PC-3 (cell line): ENCODE measurements at places on chromosomes 12 and 14. TPM values are rescaled to one million over a fixed set of nuclear protein-coding genes. Genes with fewer than 3 reads are reported as not detected.

GRCh38 chr14:85601246-85601645 lies 71.3 kb downstream of the FLRT2 start:
- no peaks in the 10 kb centered on the region for H3K36me3 ChIP-seq
- H3K4me3 ChIP-seq, result no peak overlapping the region

Gene EML5
- 0.66 and 0.86 TPM in 2 replicates for total RNA-seq

DNA sequence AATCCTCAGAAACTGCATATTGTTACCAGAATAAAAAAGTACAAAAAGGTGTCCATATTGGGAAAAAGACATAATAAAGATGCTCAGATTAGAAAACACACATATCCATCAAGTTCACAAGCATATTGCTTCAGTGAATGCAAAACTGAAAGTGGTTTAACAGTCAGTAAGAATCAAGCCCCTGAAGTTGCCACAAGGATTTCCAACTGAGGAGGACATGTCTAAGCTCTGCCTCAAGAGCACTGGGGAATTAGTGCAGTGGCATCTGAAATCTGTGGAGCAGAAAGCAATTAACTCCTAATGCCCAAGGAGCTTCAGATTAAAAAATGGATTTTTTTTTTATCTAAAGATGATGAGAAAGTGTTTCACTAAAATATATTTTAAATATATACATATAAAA lies 113.2 kb downstream of the DENND5B start:
- DNase-seq, result no peak
- H3K4me3 ChIP-seq, result no peak overlapping the region
- H3K4me1 ChIP-seq, result peaks cover 11% of the 10 kb centered on the region

Gene KLRC2
- not detected in 2 replicates for total RNA-seq

Gene POTEG
- total RNA-seq, result 0.12 TPM in 1 of 2 replicates, not detected in the other

Gene KANSL2
- 33.3 and 33.4 TPM in 2 replicates for total RNA-seq

DNA sequence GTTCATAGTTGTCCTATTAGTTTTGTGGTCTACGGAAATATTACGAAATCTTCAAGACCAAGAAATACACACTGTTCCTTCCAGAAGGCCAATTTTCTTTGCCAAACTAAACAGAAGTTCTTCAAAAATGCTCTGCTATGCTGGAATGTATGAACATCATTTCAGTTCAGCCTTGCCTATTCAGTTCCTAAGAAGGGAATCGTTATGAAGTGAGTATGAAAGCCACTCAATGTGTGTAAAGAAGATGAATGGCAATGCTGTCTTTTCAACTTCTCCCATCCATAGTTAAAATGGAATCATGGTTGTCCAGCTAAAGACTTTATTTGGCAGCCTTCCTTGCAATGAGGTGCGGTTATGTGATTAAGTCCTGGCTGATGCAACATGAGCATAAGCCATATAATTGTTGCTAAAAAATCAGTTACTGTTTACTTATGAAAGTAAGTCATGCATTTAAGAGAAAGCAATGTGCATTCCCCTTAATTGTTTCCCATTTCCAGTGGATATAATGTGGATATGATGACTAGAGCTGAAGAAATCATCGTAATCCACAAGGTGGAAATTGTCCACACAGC lies 73.8 kb upstream of the PTPRR start:
- H3K27ac ChIP-seq, result 0 out of 2 replicates have a peak overlapping the region, but pooled peaks have one; percentile 8
- H3K36me3 ChIP-seq, result no peaks in the 10 kb centered on the region
- H3K4me1 ChIP-seq, result peaks cover 8% of the 10 kb centered on the region; the same call in 1 of the 2 replicates
- peak; percentile 58 for DNase-seq
- H3K27me3 ChIP-seq, result no peaks in the 10 kb centered on the region

Gene KLRG1
- total RNA-seq, result 0.15 TPM in 1 of 2 replicates, not detected in the other

Gene GPR137C
- 0.63 and 0.91 TPM in 2 replicates for total RNA-seq

Gene GPRC5D
- not detected in 2 replicates for total RNA-seq

GRCh38 chr12:93740751-93741150 lies 63.6 kb downstream of the CRADD start:
- H3K27me3 ChIP-seq, result no peaks in the 10 kb centered on the region
- peak overlapping the region; percentile 81 for H3K4me3 ChIP-seq
- DNase-seq, result peak; percentile 46
- H3K4me1 ChIP-seq, result peaks cover 22% of the 10 kb centered on the region

GRCh38 chr14:50070840-50071548 lies 45.4 kb downstream of the VCPKMT start:
- H3K27ac ChIP-seq, result no peak overlapping the region
- no peak for DNase-seq
- no peak overlapping the region for H3K4me3 ChIP-seq
- H3K36me3 ChIP-seq, result no peaks in the 10 kb centered on the region
- H3K27me3 ChIP-seq, result no peaks in the 10 kb centered on the region

Gene ENDOU
- total RNA-seq, result not detected in 2 replicates

Gene NELL2
- 0.80 TPM in 1 of 2 replicates, not detected in the other for total RNA-seq
